ENCODE measurements at places on chromosomes 3 and 15. TPM values are rescaled to one million over a fixed set of nuclear protein-coding genes. Genes with fewer than 3 reads are reported as not detected.

The VIPR1 gene
- not detected for total RNA-seq

The BTLA gene
- total RNA-seq: not detected

The CLDN11 gene
- 131 TPM for total RNA-seq

The FHIT gene
- 2.1 TPM for total RNA-seq

The DISP2 gene
- 0.26 TPM for total RNA-seq

The ARHGAP31 gene
- 3.5 TPM for total RNA-seq

The CCR3 gene
- total RNA-seq: 0.26 TPM

The FBXO40 gene
- total RNA-seq: not detected

The PLCD1 gene
- 47.2 TPM for total RNA-seq

The FBN1 gene
- total RNA-seq: 260 TPM

The WNT5A gene
- 117 TPM for total RNA-seq

The SOX2 gene
- not detected for total RNA-seq

The P2RY1 gene
- 7.6 TPM for total RNA-seq

The ZNF774 gene
- total RNA-seq: 1.3 TPM

The CDHR4 gene
- not detected for total RNA-seq

The P2RY13 gene
- under 0.01 TPM for total RNA-seq

The GPX1 gene
- total RNA-seq: 447 TPM

The CCDC39 gene
- under 0.01 TPM for total RNA-seq

The MBNL1 gene
- 213 TPM for total RNA-seq

The PCOLCE2 gene
- total RNA-seq: 6.7 TPM

The SKIC8 gene
- 47.1 TPM for total RNA-seq

The SENP7 gene
- 14.4 TPM for total RNA-seq

The IQGAP1 gene
- total RNA-seq: 160 TPM

The CA12 gene
- 48.4 TPM for total RNA-seq

The SCN11A gene
- under 0.01 TPM for total RNA-seq

The TMCO5A gene
- not detected for total RNA-seq

The OXTR gene
- 3.6 TPM for total RNA-seq

The LRRC31 gene
- not detected for total RNA-seq

Measured in fibroblast of lung (primary cell).